ENCODE measurements at places on chromosomes 1 and 21.

DNA sequence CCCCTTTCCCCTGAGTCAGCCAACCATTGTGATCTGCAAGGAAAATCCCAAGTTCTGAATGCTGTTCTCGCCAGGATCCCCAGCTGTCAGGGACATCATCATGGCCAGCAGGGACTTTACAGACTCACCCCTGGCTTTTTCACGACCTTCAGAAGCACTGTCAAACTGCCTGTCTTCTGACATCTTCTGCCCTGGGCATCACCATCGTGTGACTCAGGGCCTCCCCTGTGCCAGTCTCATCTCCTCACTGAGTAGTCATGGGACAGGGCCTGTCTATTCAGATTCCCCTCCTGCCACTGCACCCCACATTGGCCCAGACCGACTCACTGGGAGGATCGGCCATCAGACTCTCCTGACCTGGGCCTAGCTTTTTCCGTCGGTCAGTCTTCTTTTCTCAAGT is 72.5 kb upstream of the VAMP3 start:
- no peak for DNase-seq

DNA sequence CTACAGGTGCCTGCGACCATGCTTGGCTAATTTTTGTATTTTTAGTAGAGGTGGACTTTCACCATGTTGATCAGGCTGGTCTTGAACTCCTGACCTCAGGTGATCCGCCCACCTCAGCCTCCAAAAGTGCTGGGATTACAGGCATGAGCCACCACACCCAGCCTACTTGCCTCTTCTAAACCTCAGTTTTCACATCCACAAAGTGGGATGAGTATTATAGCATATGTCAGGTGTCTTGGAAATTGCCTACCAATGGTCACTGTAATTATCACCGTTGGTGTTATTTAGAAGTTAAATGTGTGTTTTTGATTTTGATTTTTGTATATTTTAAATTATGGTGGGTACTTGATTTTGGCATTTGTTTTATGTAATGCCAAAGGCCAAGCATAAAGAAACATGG is 36.7 kb downstream of the SLC44A3 start:
- DNase-seq: no peak

GRCh38 chr1:13829152-13829769 is 129.3 kb downstream of the PRDM2 start:
- no peak for DNase-seq

- DNase-seq: no peak
Observed at GRCh38 chr1:203655671-203656070, 29.0 kb downstream of the ATP2B4 start.

GRCh38 chr1:92484472-92485380 is 2.0 kb downstream of the GFI1 start:
- no peak for DNase-seq

DNA sequence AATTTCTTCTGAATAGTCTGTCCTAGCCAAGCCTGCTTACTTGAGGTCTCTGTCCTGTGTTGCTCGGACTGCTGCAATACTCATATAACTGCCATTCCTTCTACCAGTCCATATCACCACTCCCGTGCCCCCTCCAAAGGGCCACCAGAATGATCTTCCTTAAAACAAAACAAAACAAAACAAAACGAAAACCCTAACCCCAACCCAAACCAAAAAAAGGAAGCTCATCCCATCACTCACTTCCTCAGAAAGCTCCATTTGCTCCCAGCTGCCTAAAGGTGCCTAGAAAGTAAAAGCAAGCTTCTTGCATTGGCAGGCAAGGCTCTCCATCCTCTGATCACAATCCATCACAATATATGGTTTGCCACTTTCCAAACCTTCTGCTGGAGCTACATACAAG is 20.3 kb downstream of the USP24 start:
- no peak for DNase-seq

DNA sequence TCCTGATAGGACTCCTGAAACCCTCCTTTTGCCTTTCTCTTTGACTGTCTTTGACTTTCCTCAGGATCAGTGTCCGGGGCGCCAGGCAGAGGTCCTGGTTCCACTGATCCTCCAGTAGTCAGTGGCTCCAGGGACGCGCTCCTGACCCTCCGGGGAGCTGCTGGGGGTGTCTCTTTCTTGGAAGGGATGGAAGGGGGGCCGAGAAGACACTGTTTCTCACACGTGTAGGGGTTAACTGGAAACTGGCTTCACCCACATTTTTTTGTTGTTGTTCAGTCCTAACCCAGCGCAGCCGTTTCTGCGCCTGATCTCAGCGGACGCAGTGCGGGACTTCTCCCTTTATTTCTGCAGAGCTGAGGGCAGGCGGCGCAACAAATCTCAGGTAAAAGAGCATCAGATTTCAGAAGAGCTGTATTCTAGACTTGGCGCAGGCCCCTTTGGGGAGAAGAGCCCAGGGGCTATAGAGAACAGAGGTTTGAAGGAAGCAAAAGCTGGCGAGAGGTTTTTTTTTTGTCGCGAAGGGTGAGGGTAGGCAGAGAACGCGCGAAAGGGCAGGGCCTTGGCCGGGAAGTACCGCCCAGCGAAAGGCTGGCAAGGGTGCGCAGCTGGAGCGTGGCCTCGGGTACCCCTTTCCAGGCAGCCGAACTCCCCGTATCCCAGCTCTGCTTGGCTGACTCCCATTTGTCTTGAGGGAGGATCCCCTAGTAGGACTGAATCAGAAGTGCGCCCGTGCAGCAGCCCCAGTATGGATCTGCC is 4.3 kb upstream of the LHX9 start:
- no peak for DNase-seq

GRCh38 chr1:189550498-189550897 is 927.2 kb downstream of the BRINP3 start:
- DNase-seq: no peak

DNA sequence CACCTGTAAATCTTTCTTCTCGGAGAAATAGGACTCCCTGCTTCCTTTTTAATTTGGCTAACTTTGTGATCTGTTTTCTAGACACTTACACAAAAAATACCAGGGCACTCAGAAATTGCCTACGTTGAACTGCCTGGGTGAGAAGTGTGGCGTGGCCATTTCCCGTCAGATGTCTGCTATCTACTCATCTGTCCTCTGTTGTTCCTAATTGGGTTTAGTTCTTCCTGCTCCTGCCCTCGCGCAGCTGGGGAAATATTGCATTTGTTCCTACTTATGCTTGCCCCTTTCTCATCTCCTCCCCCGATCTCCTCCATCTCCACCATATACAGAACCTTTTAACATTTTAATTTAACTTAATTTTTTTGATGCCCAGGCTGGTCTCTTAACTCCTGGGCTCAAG is 55.1 kb downstream of the CD58 start:
- no peak for DNase-seq

GRCh38 chr1:207298186-207298585 is 23.3 kb upstream of the CD55 start:
- DNase-seq: no peak

All from fibroblast of upper back skin (primary cell).